ENCODE measurements at places on chromosomes 5 and 9.

DNA sequence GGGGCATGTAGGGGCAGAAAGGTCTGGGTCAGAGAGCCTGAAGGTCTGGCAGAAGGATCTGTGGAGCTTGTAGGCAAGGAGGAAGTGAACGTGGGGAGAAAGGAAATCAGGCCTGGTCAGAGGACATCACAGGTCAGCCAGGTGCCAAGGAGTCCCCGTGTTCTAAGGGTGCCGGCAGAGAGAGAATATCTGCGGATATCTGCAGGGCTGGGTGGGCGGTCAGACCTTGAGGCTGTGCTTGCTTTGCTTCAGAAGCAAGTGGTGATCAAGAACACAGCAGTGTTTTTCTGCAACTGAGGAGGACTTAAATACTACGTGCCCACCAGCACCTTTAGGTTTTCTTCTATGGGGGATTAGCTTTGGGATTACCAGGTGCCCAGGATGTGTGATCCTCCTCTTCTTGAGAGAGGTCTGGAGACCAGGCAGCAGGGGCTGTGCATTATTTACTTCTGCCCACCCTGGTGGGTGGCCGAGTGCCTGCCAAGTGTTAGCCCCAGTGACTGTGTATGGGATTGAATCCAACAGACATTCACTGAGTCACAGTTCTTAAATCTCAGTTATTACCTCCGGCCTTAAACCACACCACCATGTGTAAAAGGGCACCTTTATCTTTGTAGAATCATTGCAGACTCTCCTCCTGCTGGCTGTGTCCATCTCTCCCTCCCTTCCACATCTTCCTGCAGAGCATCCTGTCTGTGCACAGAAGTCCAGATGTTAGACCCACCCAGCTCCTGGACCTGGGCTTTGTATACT, 12.5 kb upstream of the SHB start:
- no peak for DNase-seq

- DNase-seq = no peak
These were observed 35.0 kb upstream of the ROPN1L start for GRCh38 chr5:10406651-10407050.

GRCh38 chr9:107439991-107440456, 49.5 kb downstream of the KLF4 start:
- no peak for DNase-seq

DNA sequence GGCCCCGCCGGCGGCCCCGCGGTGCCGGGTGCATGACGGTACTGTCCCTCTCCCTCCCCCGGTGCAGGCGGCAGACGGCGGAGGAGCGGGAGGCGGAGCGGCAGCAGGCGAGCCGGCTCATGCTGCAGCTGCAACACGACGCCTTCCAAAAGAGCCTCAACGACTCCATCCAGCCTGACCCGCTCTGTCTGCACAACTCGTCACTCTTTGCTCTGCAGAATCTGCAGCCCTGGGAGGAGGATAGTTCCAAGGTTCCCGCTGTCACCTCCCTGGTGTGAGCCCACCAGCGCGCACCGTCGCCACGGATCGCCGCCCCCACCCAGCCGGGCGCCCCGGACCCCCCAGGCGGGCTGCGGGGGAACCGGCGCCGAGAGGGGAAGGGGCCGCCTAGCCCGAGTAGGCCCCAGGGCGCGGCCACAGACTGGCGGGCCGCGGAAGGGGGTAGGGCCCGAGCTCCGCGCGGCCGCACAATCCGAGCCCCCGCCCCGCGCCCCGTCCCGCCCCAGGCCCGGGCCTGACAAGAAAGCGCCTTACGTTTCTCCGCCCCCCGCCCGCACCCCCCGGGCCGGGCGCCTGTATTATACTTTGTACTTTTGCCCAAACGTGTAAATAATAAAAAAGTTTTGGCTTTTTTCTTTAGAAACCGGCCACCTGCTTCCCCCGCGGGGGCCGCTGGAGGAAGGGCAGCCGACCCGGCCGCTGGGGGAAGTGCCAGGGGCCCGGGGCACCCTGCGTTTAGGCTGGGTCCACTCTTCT, 2.5 kb downstream of the TLX3 start:
- no peak for DNase-seq

GRCh38 chr9:80701061-80701460, 988.3 kb downstream of the TLE1 start:
- DNase-seq = no peak

GRCh38 chr5:172678902-172679301, 37.8 kb downstream of the NEURL1B start:
- no peak for DNase-seq

DNA sequence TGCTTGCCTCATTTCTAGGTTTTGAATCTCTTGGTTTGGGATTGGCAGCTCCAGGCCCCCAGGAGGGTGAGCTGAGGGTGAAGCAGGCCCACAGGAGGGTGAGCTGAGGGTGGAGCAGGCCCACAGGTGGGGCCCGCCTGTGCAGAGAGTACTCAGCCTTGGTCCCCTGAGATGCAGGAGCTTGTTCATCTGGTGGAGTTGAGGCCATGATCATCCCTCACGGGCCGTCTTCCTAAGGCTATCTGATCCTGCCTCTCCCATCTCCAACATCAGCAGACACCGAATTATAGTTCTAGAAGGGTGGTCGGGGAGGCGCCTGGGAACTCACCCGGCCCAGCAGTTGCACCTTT, 131.7 kb upstream of the PHYKPL start:
- no peak for DNase-seq

DNA sequence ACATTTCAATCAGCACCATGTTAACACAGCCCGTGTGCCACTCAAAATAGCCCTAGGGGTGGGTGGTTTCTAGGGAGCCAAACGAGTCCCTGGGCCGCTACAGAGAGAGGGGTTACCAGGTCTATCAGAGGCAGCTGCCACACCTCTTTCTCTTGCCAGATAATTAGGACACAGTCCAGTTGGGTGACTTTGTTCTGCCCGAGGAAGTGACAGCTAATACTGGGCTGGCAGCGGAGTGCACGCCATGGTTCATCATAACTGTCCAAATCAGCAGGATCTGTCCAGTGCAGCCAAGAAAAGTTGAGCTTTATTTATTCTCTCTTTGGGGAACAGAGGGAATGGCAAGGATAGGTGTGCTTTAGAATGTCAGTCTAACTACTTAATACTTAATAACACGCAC, 583.8 kb downstream of the BRINP1 start:
- no peak for DNase-seq

DNA sequence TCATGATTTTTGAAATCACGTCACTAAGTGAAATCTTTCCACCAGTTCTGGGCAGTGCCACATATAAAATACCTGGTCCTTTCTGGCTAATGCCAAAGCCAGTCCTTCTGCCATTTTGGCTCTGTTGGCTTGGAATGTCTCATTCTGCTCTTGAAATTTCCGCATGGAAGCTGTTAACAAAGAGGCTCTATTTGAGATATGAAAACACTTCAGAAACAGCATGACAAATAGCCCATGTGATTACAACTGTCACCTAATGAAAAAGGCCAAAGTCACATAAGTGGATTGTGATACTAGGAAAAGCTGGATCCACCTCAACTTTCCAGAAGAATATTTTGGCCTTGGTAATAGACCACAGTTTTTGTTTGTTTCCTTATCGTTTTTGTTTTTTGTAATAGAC, 12.8 kb downstream of the GOLGA1 start:
- DNase-seq = no peak

GRCh38 chr5:137960819-137961218, 71.6 kb downstream of the PKD2L2 start:
- no peak for DNase-seq

- no peak for DNase-seq
These were observed 5.1 kb downstream of the IGFBPL1 start for GRCh38 chr9:38419181-38419580.

DNA sequence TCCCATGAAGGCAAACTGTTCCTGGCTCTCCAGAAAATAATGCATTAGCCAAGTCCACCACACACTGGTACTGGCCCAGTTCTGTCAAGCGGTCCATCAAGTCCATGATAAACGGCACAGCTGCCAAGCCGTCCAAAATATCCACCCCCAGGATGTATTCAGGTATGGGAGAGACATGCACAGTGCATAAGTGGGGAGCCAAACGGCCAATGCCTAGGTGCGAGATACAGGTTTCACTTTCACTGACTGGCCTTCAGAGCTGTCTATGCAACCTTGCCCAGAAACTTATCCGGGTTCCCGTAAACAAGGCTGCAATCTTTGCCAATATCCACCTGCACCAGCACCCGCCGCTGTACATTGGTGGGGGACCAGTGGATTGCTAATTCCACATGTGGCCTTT, 795.8 kb downstream of the EFNA5 start:
- DNase-seq = no peak

DNA sequence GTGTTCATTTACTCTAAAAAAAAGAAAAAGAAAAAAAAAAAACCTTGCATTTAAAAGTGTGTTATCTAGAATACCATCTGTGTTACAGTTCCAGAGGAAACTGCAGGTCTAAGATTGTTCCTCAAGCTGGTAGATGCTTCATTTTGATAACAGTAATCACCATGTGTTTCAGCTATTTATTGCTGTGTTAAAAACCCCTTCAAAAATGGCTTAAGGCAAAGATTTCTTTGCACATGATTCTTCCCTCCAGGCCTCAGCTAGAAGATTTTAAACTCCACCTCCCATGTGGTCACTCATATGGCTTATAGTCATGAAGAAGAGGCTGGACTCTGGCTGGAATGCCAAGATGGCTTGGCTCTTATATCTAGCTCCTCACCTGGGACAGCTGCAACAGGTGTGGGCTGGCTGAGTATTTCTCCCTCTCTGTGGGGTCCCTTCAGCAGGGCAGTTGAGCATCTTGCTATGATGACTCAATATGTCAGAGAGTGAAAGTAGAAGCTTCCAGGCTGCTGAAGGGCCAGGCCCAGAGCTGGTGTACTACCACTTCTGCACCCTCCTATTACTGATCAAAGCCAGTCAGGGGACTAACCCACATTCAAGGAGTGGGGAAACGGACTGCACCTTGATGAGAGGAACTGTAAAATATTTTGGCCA, 920.4 kb upstream of the DMAC1 start:
- DNase-seq = no peak

DNA sequence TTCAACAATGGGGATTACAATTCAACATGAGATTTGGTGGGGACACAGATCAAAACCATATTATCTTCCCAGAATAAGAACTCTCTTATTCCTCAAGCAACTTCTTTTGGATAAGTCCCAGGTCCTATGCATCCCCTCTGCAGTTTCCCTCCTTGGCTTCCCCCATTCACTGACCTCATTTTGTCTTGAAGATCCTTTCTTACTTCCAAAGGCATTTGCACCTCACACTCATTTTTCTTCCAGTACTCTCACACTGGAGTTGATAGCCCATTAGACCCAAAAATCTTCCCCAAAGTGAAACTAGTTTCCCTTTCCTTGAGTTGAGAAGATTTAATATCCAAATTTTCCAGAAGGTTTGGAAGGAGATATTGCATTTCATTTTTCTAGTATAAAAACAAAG, 178.0 kb upstream of the DAPK1 start:
- no peak for DNase-seq

- peak; percentile 82 for DNase-seq
These were observed 73.7 kb downstream of the GADD45G start for GRCh38 chr9:89678396-89679015.

DNA sequence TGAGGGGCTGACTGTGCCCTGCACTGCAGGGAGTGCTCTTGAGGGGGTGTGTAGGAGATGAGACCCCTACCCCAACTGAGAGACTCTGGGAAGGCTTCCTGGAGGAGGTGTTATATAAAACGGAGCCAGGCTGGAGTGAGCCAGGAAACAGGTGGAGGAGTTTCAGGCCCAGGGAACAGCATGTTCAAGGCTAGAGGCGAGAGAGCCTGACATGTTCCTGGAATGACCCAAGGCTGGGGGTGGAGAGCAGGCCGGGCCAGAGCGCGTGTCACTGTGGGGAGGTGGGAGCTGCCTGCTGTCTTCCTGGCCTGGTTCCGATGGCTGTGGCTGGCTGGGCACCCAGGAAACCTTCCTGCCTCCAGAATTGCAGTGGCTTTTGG, 48.7 kb downstream of the RXRA start:
- DNase-seq = no peak

All from NCI-H1092 (cell line).